ENCODE measurements at places on chromosomes 5 and 9.
A peak's percentile ranks its signal among the peaks of the same experiment; 100 is the strongest.

- DNase-seq: no peak
Measured at GRCh38 chr9:133464638-133465037, 4.9 kb downstream of the CACFD1 start.

DNA sequence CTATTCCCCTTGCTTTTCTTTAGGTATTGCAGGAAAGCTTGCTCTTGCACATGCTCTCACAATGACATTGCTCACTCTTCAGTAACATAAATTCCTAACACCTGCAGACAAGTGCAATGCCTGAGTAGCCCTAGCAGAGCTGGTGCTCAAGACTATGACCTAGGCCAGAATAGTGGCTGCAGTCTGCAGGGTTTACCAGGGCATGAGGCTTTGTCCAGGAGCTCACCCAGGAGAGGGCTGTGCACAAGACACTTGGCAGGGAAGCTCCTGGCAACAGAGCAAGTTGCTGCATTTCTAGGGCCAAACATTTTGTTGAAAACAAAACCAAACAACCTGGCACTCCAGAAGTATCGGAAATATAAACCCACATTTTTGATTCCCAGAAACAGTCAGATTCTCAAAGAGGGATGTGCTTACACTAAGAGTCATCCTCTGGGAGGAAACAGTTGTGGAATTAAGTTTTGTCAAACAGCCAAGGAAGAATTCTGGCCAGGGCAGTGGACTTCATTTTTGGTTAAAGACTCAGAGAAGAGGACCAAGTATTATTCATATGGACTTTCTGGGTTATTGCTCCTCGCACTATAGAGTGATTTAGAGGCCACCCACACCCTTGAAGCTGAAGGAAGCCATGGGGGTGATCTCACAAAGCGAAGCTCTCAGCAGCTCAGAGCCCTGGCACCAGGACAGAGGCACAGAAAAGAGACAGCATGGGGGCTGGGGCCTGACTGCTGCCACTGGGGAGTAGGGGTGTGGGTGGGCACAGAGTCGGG, 44.9 kb downstream of the MACROH2A1 start:
- no peak for DNase-seq

- no peak for DNase-seq
Measured at GRCh38 chr9:106432631-106433030, 430.3 kb upstream of the ZNF462 start.

GRCh38 chr5:115634343-115635132, 8.7 kb upstream of the TMED7 start:
- DNase-seq: peak; percentile 96

DNA sequence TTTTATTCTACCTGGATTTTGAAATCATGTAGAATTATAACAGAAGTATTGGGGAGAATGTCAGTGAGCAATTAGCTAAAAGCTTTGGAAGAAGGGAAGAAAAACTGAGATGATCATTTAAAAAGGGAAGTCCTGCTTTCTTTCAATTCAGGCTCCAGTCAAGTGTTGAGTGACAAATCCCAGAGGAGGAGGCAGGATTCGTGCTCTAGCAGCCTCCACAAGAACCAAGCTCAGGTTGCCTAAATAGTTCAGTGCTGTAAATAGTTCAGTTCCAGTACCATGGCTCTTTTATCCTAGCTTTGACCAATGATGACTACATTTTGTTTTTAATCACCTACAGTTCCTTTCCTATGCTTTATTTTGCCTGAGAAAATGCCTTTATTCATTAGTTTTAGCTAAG, 204.9 kb upstream of the NREP start:
- DNase-seq: no peak

Measured in Peyer's patch (tissue), 4 donors.